Cortex of kidney (tissue), 1 donor: ENCODE measurements at places on chromosomes 6 and 20.

- no peak for DNase-seq
Measured at GRCh38 chr6:7433121-7433617, 43.6 kb downstream of the RIOK1 start.

DNA sequence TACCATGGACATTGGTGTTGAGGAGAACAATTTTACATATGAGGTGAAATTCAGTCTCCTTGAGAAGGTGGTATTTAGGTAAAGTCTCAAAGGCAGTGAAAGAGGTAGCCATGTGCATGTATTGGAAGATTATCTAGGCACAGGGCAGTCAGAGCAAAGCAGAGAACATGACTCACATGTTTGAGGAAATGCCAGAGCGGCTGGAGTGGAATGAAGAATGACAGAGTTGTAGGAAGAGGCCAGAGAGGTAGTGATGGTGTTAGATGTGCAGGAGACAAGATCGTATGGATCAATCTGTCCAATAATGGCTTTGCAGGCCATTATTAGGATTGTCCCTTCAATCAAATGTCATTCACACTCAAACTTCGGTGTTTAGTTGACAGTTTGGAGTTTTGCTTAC is 449.4 kb upstream of the PTCHD4 start:
- DNase-seq, result no peak

GRCh38 chr6:44431118-44431725 is 43.7 kb downstream of the CDC5L start:
- no peak for DNase-seq

DNA sequence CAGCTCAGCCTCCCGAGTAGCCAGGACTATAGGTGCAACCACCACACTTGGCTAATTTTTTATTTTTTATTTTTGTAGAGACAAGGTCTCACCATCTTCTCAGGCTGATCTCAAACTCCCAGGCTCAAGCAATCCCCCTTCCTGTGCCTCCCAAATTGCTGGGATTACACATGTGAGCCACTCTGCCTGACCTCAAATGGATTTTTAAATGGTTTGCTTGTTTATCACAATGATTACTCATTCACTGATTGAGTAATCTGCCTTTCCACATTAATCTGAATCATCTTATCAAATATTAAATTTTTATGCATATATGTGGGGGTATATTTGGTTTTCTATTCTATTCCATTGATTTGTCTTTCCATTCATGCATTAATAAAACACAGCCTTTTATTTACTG is 9.4 kb upstream of the KHDC1L start:
- no peak for DNase-seq

- no peak for DNase-seq
Measured at GRCh38 chr6:143878272-143878760, 14.0 kb downstream of the ZC2HC1B start.

GRCh38 chr6:78577585-78577984 is 289.8 kb upstream of the IRAK1BP1 start:
- DNase-seq, result no peak

DNA sequence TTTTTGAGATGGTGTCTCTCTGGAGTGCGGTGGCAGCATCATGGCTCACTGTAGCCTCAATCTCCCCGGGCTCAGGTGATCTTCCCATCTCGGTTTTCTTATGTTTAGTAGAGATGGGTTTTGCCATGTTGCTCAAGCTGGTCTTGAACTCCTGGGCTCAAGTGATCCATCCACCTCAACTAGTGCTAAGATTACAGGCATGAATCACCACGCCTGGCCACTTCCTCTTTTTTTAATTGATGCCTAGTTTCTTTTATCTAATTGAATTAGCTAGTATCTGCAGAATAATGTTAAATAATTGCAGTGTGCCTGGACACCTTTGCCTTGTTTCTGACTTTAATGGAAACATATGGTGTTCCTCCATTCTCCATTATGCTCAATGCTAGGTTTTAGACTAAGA is 38.4 kb upstream of the SLC22A16 start:
- no peak for DNase-seq

GRCh38 chr6:20279051-20279450 is 66.8 kb upstream of the MBOAT1 start:
- DNase-seq, result no peak

GRCh38 chr6:43328528-43328927 is 19.9 kb upstream of the CRIP3 start:
- no peak for DNase-seq

DNA sequence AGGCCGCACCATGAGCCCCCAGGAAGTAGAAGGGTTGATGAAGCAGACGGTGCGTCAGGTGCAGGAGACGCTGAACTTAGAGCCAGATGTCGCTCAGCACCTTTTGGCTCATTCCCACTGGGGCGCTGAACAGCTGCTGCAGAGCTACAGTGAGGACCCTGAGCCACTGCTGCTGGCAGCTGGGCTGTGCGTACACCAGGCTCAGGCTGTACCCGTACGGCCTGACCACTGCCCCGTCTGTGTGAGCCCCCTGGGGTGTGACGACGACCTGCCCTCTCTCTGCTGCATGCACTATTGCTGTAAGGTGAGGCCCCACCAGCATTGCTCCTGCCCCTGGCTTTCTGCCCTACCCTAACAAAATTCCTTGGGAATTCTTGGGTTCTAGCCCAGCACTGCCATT is 13.1 kb downstream of the DNPH1 start:
- DNase-seq, result no peak

- DNase-seq, result no peak
Measured at GRCh38 chr6:21604081-21604480, 10.5 kb downstream of the SOX4 start.

- DNase-seq, result no peak
Measured at GRCh38 chr6:31761343-31761742, 1.1 kb upstream of the SAPCD1 start.

- no peak for DNase-seq
Measured at GRCh38 chr20:43727980-43728590, 1.3 kb upstream of the GTSF1L start.

DNA sequence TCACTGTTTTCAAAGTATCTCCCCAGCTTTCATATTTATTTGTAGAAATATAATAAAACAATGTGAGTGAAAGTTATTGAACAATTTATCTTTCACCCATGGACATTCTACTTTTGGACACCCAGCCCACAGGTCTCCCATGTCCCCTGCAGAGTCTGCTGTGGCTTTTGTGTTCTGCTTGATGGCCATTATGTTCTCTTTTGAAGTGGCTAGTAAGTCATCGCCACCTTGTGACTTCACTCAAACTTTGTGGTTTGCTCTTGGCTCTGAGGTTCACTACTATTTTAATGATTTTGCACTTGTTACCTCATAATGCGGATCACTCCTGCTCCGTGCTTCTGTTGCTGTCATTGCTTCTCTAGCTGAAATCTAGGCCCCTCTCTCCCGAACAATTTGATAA is 10.2 kb upstream of the DEFB113 start:
- no peak for DNase-seq

DNA sequence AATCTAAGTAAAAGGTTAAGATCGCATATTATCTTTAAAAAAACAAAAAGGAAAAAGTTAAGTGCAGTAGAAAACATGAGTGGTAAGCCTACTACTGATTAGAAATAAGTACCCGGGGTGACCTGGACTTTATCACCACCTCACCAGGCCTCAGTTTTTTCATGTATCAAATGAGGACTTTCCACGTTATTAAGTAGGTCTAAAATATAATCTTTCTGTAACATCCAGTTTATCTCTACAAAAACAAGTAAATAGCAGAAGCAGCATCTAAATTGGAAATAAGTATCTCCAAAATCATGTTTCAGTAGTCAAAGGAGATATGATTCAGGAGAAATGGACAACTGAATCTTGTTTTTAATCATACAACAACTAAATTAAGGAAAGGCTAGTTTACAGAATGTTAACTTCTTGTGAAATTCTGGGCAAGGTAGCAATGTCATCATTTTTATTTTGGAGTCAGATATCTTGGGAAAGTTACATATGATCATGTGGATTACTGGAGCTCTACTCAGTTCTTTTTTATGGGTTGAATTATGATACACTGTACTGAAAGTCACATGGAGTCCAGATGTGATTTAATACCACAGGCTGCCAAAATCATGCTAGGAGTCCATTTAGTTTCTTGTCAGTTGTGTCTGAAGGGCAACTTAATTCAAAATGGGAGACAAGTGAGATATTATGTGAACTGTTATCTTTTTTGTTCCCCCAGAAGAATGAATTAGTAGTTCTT is 114.7 kb upstream of the PRL start:
- DNase-seq, result no peak

- no peak for DNase-seq
Measured at GRCh38 chr20:62635852-62636251, 6.5 kb upstream of the SLCO4A1 start.

GRCh38 chr6:20652299-20653084 is 118.2 kb downstream of the CDKAL1 start:
- DNase-seq, result no peak

DNA sequence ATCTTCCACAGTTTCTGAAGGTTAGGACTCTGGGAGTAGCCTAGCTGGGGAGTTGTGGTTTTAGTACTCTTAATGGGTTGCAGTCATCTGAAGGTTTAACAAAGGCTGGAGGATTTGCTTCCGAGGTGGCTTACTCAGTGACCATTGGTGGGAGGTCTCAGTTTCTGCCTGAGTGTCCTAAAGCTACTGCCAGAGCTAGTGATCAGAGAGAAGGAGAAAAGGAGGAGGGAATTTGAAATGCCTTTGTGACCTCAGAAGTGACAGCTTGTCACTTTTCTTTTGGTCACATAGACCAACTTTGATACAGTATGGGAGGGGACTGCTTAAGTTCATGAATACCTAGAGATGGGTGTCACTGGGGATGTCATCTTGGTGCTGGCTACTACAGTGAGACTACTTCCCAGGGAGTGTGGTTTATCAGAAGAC is 41.3 kb downstream of the NCOA3 start:
- no peak for DNase-seq

DNA sequence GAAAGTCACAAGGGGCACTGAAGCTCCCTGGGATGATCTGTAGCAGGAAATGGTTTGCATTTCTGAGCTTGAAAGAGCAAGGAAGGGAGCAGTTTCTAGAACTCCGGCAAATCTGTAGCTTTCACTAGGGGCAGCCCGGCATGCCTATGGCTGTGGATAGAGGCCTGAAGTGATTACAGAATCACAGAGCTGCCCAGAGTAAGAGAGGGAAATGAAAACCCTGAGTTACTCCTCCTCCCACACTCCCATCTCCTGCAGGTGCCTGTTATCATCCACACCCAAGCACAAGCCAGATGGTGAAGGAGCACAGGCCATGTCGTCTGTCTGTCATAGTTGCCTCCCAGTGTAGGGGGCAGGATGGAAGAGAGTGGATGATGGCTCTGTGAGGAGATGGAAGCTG is 37.1 kb downstream of the HLA-F start:
- DNase-seq, result no peak

DNA sequence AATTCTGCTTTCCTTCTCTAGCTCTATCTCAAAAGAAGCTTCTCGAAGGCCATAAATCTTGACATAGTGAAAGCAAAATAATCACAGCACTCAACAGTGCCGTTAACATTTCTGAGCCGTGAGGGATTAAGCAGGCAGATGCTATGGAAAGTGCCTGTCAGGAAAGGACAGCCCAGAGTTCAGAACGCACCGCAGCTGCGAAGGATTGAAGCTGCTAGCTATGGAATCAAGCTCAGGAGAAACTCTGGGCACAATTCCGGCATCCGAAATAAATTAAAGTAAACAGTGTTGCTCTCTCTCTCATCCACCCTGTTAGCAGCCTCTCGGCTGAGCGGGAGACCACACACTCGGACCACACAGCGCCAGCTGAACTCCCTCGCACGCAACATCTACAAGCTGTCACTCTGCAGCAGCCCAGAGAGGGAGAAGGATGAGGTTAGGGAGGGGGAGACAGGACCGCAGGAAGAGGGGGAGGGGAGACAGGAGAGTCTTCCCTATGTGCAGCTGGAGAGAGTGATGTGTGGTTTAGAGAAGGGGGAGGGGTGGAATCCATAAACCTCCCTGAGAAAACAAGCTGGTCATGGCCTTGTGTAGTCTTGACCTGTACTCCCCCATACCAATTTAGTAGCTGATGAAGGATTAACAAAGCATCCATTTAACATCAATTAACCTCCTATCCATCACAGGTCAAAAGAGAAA is 9.0 kb downstream of the EXOC2 start:
- DNase-seq, result no peak

DNA sequence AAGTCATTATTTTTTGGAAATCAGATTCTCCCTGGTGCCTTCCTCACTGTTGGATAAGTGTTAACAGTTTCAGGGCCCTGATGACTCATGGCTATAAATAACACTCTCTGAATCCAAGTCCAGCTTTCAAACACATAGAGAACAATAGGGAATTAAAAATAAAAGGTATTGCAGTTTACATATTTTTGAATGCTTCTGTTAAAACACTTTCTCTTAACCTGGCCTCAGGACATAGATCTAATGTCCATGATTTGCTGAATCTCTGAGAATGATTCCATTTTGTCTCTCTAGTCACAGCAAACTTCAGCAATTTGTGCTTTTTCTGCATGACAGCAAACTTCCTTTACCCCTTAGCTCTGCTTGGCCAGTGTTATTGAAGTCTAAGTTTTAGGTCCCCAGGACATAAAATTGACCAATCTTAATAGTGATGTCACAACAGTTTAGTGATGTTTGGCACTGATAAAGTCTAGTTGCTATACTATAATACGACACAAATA is 1192.4 kb upstream of the CITED2 start:
- DNase-seq, result no peak

DNA sequence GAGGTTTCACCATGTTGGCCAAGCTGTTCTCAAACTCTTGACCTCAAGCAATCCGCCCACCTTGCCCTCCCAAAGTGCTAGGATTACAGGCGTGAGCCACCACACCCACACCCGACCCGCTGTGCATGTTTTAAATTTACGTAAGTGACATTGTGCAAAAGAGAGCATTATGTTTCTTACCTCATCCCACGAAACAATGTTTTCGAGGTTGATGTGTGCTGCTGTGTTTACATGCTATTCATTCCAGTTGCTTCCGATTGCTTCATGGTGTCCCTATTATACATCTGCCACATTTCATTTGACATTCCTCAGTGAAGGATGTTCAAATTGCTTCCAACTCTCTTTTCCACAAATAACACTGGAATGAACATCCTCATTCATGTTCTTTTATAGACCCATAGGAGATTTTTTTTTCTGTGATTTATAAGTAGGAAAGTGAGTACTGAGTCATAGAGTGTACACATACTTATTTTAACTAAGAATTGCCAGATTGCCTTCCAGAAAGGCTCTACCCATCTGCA is 403.9 kb upstream of the JARID2 start:
- DNase-seq, result no peak

- DNase-seq, result no peak
Measured at GRCh38 chr6:4965562-4966389, 38.1 kb downstream of the RPP40 start.

DNA sequence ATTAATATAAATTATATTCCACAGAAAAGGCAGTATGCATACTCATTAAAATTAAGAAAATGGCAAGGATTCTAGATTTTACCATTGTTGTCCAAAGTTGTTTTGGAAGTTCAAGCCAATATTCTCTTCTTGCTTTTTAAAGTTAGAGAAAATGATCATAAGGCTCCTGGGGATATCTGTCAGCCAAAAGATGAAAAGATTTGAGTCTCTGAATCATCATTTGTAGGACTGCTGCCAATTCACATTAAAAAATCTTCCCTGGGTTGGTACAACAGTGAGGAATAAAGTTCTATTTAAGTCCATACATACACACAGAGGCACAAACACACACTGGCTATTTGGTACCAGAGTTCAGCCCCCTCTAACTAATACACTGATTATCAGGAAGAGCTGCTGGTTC is 620.1 kb downstream of the COL12A1 start:
- DNase-seq, result no peak
